Stimulated activated CD4-positive, alpha-beta T cell treated with anti-CD3 and anti-CD28 coated beads, Interleukin-12 subunit alpha, Interleukin-12 subunit beta, amount 100 ng/mL, for 48 hours (primary cell): ENCODE measurements at places on chromosomes 7 and 10.

- no peak for DNase-seq
These were observed 79.3 kb downstream of the CSTF2T start for GRCh38 chr10:51620131-51620530.

DNA sequence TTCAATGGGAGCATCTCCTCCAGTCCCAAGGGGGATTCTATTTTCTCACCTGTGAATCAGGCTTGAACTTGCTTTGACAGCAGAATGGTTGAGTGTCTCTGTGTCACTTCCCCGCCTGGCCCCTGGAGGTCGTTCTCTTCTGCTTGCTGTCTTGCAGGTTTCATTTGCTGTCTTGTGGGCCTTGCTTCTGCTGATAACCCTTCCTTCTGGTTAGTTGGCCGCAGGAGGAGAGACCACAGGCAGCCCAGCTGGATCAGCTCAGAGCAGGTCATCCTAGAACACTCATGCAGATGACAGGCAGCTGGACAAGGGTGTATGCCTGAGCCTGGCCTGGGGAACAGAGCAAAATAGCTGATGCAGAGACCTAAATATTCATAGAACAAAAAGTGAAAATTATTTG, 344.2 kb upstream of the ADARB2 start:
- no peak for DNase-seq

- no peak for DNase-seq
These were observed 26.9 kb downstream of the NYAP1 start for GRCh38 chr7:100510437-100511239.

GRCh38 chr7:122972056-122972455, 23.4 kb downstream of the TAS2R16 start:
- DNase-seq: no peak

DNA sequence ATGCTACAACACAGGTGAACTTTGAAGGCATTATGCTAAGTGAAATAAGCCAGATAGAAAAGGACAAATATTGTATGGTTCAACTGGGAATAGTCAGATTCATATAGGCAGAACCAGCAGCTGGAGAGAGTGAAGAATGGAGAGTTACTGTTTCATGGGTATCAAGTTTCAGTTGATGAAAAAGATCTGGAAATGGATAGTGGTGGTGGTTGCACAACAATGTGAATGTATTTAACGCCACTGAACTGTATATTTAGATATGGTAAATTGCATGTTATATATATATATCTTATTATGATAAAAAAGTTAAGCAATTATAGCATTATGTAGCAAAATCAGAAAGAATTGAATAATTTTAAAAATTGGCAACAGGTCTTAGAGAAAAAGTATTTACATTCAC, 3.9 kb downstream of the LMBR1 start:
- DNase-seq: no peak

GRCh38 chr10:73920089-73920488, 9.2 kb downstream of the PLAU start:
- DNase-seq: no peak

DNA sequence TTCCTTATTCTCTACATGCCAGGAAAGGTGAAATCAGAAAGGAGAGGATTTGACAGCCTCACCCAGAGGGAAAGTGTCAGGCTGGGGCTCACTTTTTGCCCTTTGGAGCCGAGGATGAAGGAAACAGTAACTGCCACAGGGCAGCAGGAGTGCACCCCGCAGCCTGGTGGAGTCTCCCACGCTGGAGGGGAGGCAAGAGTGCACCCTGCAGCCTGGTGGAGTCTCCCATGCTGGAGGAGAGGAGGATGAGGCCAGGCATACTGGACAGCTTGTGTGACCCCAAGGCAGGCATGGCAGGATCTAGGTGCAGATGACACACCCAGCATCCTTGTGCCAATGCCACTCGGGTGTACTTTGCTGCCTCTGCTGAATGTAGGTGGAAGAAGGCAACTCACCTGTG, 484.0 kb downstream of the DNAJB6 start:
- DNase-seq: no peak

GRCh38 chr10:61164458-61165160, 220.6 kb upstream of the RHOBTB1 start:
- DNase-seq: no peak
